ENCODE measurements at places on chromosomes 5 and 9.

- no peak for DNase-seq
Observed at GRCh38 chr5:140591747-140592372, 27.2 kb downstream of the SLC35A4 start.

DNA sequence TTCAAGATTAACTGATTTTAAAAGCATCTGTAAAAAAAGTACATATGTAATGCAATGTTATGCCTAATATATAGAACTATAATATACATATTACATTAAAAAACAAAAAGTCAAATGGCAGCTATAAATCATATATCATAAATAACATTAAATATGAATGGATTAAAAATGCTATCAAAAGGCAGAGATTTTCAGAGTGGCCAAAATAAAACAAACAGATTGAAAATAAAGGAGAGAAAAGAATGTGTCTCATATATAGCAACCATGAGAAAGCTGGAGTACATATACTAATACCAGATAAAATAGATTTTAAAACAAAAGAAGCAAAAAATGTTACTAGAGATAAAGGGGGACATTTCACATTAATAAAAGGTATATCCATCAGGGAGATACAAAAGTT is 38.5 kb downstream of the S1PR3 start:
- no peak for DNase-seq

- no peak for DNase-seq
Observed at GRCh38 chr5:107023732-107024131, 647.0 kb downstream of the EFNA5 start.

- peak; percentile 22 for DNase-seq
Observed at GRCh38 chr5:179870403-179870903, 11.8 kb upstream of the MRNIP start.

- DNase-seq, result no peak
Observed at GRCh38 chr5:88643315-88643714, 239.7 kb downstream of the MEF2C start.

GRCh38 chr9:126326228-126327005 is at the start of gene MVB12B:
Gene MVB12B, plus strand, starts transcription at chr9:126326829. Its CDS starts 101 bp downstream, at chr9:126326930.
- peak; percentile 17 for DNase-seq

- peak; percentile 24 for DNase-seq
Observed at GRCh38 chr9:130835441-130836298, 616 bp downstream of the ABL1 start.

- DNase-seq, result peak; percentile 70
Observed at GRCh38 chr9:15873573-15874177, 320.8 kb downstream of the CCDC171 start.

DNA sequence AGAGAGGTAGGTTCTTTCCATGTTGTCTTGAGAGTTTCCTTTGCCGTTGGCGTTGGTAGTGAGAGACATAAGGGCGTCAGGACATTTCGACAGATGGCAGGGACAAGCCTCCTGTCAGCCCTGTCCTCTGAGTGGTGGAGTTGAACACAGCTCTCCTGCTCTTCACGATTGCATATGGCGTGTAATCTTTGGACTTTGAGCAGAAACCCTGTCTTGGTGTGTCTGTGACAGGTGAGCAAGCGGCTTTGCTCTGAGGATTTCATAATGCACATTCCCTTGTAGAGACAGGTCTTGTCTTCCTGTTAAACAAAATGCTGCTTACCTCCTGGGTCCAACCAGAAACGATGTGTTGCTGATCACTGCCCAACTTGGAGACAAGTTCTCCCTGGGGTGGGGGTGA is 146.5 kb downstream of the NXNL2 start:
- no peak for DNase-seq

GRCh38 chr5:151257731-151258181 is 4.8 kb downstream of the GM2A start:
- DNase-seq, result no peak

DNA sequence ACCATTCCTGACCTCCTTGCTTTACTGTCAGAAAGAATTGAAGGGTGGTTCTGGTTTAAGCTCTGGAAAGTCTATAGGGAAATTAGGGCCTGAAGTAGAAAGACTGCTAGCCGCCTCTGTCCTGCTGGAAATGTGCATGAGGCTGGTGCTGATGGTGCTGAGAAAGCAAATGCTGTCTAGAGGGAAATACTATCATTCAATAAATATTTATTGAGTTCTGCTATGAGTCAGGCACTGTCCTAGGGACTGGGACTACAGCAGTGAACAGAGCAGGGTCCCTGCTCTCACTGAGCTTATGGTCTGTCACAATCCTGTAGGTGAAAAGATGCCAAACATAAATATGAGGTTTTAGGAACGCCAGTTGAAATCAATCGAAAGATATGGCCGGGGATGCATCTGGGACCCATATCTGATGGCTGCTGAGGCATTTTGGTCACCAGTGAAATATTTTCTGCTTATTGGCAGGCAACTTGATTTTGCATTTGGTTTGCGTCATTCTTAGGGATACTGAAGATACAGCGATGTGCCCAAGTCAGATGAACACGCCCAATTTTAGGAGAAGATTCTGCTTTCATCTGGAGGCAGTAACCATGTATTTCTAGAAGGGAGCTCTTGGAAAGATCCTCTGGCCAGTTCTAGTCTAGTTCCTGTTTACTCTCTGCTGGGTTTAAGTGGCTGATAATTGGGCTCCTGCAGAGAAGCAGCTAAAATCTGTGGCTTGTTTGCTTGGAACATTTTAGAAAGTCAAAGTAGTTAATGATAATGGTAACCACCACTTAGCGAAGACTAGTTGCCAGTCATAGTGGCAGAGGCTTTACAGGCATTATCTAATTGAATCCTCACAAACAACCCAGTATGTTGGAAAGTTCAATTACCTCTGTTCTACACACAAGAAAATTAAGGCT is 73.3 kb downstream of the INSYN2B start:
- DNase-seq, result peak; percentile 71

- no peak for DNase-seq
Observed at GRCh38 chr5:143174714-143175398, 228.6 kb downstream of the NR3C1 start.

- DNase-seq, result no peak
Observed at GRCh38 chr5:60888359-60889061, 44.4 kb upstream of the ELOVL7 start.

GRCh38 chr5:149496166-149496565 is 55.1 kb downstream of the CSNK1A1 start:
- DNase-seq, result no peak

- no peak for DNase-seq
Observed at GRCh38 chr9:23314247-23314646, 511.8 kb downstream of the ELAVL2 start.

GRCh38 chr5:14929293-14930065 is 57.9 kb upstream of the ANKH start:
- DNase-seq, result no peak

DNA sequence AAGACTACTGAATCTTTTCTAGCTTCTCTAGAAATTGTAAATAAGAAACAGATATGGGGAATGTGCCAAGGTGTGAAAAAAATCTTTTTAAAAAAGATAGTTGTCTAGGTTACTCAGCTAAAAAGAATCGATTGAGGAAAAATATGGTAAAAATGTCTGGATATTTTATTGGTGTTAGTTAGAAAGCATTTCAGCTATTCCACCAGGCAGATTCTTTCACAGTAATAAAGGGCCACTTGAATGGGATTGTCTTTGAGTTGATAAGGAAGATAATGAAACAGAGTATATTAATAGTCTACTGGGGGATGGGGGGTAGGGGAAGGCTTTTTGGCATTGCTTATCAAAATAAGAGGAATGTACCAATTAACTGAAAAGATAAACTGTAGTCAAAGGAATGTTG is 51.9 kb downstream of the SLIT3 start:
- no peak for DNase-seq

Data from NCI-H1105 treated with DMSO at 0.1 percent for 48 hours (cell line).